ENCODE measurements at places on chromosomes 4 and X.

GRCh38 chr4:172982151-172982590, 186.4 kb upstream of the GALNT7 start:
- DNase-seq = no peak

DNA sequence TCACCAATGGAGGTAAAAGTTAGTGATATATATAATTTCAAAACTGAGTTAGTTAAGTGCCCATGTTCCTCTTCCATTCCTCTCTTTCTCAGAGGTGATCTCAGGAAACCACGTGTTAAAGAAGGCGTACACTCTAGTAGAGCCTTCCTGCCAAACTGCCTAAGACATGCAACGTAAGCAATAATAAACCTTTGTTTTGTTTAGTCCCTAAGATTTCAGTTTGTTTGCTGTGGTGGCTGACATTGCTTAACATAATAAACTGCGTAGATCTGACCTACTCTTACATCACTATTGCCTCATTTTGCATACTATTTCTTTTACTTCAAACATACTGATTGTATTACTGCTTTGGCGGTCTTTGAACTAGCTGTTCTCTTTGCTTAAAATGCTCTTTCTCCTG, 99.2 kb downstream of the JADE1 start:
- DNase-seq = no peak

DNA sequence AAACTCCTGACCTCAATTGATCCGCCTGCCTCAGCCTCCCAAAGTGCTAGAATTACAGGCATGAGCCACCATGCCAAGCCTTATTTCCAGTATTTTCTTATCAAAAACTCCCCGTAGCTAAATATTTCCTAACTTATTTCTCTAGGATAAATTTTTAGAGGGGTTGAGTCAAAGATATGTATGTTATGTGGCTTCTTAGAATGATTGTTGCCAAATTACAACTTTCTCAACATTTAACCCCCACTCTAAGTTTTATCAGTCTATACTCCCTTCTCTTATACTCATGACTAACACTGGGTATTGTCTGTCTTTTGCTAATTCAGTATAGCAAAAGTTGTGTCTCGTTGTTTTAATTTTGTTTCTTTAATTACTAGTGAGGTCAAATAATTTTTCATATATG, 187.7 kb upstream of the LNX1 start:
- no peak for DNase-seq

DNA sequence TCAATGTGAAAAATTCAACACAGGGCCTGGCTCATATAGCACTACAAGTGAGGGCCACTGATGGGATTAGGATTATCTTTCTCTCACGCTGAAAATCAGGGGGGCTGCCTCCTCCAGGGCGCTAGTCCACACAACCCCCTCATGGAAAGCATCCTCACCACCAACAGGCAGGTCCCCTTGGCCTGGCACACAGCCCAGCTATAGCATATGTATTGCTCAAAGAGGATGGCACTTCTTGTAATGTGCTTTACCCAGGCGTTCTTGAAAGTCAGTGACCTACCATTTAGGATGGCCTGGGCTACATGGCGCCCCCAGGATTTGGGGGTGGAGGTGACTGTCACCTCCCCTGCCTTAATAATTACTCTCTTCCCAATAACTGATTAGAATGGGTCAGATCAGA, 71.0 kb upstream of the LSM6 start:
- DNase-seq = no peak

DNA sequence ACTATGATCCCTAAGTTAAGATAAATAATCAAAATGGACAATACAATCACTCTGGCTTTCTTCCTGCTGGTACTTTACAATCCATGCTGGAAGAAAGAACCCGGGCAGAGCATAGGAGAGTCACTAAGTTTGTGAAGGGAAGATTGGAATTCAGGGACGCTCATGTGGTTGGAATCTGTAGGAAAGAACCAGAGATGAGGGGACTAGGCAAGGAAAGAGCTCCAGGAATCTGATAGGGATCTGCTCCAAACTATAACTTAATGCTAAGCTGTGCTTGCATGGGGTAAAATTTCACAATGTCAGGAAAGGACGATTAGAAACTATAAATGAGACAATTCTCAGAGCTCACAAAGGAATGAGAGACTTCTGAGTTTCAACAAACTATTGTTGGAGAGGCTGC, 167.5 kb downstream of the ADGRA3 start:
- DNase-seq = no peak

DNA sequence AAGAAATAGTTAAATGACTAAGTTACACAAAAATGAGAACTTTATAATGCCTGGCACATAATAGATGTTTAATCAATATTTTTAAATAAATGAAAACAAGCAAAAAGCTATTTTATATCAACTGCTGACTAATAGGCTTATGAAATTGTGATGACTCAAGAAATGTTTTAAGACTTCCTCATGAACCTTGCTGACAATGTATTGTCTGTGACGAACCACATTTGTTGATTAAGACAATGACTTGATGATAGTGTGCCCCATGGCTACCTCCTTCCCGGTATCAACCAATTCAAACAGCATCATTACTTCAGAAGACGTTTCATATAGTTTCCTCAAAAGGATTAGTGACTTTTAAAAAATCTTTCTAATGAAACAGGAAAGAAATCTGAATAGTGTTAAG, 7.9 kb downstream of the CXCL6 start:
- no peak for DNase-seq

DNA sequence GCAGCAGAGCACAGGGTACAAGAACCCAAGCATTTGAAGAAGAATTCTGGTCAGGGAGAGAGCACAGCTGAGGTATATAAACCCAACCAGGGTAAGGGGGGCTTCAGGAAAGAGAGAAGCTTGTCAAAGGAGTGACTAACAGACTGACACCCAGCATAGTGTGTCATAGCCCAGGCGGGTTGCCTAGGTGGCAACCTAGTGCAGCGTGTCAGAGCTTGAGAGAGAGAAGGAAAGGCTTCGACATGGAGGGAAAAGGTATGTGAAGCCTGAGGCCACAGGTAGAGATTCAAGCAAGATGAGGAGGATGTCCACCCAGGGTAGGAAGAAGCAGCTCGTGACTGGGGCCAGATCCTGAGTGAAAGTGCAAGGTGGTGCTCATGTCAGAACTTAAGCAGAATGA, 8.5 kb upstream of the ANTXR2 start:
- no peak for DNase-seq

- no peak for DNase-seq
Measured at GRCh38 chr4:158333820-158334219, 123.5 kb downstream of the TMEM144 start.

DNA sequence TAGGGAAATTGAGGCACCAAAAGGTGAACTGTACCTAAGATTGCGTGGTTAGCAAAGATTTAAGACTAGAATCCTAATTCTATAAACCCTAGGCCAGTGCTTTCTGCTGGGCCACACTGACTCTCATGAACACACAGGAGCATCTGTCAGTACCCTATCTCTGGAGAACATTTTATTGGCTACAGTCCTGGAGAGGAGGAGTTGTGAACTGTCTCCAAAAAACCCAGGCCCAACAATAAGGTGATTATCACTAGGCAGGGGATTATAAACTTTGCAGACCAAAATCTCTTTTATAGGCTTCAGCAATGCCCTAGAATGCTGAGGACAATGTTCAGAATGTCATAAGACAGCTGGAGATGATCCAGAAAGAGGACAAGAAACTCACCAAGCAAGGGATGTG, 24.1 kb downstream of the OPHN1 start:
- no peak for DNase-seq

DNA sequence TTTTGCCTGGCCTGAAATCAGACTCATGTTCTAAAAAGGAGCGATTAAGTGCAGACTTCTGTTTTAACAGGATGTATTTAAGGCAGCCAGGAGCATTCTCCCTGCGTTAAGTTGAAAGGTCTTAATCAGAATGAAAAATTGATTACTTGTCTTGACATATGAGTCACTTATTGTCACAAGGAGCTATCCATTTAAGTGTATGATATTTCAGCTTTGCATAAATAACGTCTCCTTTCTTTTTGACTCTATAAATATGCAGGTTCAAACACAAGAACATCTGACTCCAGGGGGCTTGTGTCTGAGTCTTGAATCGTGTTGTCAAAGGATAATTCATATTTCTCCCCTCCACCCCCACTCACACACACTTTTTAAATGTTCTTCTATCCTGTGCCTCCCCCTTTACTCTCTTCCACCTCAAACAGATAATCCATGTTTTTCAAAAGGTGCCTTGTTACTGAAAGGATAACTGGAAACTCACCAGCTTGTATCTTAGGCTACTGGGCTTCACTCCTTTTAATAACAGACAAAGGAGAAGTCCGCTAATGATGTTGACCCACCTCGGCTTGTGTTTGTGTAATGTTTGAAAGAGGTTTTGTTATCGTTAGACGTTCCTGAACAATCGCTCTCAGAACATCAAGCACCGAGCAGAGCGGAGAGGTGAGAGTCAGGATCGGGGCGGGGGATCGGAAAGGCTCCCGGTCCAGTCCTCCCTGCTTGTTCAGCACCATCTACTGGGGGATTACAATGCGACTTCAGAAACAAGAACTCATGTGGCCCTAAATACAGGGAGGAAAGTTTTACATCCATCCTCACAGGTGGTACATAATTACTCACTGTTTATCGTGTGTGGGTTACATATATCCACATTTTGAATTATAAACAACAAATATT, 107.5 kb upstream of the RPL34 start:
- DNase-seq = no peak

DNA sequence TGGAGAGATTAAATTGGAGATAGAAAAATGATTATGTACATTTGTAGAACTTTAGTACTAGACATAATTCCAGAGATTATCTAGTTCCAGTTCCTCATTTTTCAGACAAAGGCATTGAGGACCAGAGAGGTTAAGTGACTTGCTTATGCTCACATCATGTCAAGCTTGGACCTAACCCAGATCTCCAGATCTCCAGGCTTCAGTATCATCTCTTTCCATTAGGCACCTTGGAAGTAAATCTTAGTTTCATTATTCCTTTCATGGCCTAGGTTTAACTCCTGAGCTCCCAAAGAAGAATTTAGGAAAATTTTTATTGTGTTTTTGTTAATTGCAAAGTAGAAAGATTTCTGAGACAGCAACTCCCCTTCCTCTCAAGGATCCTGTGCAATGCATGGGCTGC, 148.8 kb downstream of the GATB start:
- DNase-seq = no peak

- DNase-seq = no peak
Measured at GRCh38 chr4:31035761-31036160, 315.6 kb downstream of the PCDH7 start.

- no peak for DNase-seq
Measured at GRCh38 chrX:151902813-151903591, 9.7 kb upstream of the MAGEA4 start.

- DNase-seq = no peak
Measured at GRCh38 chr4:176775338-176775737, 17.4 kb downstream of the VEGFC start.

GRCh38 chrX:128781506-128781905, 729.3 kb upstream of the ACTRT1 start:
- no peak for DNase-seq

DNA sequence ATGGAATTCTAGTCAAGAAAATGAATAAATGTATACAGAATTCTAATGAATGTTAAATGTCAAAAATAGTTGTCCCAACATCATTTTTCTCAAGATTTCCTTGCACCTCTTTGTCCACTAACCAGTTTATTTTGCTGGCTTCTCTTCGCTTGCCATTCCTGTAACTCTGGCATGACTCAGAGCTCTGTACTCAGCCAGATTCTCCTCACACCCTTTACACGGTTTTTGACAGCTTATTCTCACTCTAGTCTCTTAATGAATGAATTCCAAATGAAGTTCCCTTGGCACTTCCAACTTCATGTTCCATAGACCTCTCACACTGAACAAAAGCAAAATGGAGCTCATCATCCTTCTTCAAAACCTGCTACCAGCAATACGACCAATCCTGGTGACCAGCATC, 419.3 kb upstream of the SLIT2 start:
- no peak for DNase-seq

- no peak for DNase-seq
Measured at GRCh38 chr4:148173397-148174017, 268.7 kb downstream of the NR3C2 start.

DNA sequence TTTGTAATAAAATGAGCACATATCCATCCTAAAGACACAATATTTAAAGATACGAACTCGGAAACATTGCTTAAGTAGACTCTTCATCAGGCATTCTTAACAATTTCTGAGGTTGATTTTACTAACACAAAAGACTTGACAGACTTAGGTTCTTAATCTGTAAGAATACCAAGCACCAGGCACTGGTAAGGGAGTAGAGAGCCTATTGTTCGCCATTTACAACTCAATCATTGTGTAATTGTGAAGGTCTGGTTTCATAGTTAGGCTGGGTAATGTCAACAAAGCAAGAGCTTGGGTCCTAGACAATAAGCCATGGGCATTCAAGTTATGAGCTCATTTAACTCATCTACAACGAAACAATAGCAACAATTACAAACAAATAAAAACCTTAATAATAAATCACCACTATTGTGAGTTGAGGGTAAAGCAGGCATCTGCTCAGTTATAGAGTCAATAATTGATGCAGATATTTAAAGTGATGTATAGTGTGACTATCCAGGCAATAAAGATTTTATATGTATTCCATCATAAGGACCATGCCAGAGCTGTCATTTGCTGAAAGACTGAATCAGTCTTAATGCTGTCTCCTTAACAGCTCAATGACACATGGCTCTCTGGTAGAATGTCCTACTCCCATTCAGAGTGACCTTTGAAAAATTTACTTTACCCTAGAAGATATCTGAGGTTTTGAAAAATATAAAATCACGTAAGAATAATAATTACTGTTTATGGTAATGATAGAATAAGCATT, 664.0 kb upstream of the PCDH7 start:
- DNase-seq = no peak

GRCh38 chrX:1618689-1619088, 3.8 kb downstream of the ASMT start:
- no peak for DNase-seq

GRCh38 chr4:80011636-80012236, 61.3 kb downstream of the ANTXR2 start:
- no peak for DNase-seq
